ENCODE measurements at places on chromosomes 4 and X. TPM values are rescaled to one million over a fixed set of nuclear protein-coding genes. Genes with fewer than 3 reads are reported as not detected.
A peak's percentile ranks its signal among the peaks of the same experiment; 100 is the strongest.

GRCh38 chr4:10023806-10024205 is 2.5 kb upstream of the SLC2A9 start:
- H3K4me3 ChIP-seq, result no peak overlapping the region
- no peak overlapping the region for H3K27ac ChIP-seq
- H3K36me3 ChIP-seq, result no peaks in the 10 kb centered on the region
- no peaks in the 10 kb centered on the region for H3K27me3 ChIP-seq
- H3K4me1 ChIP-seq, result peaks cover 11% of the 10 kb centered on the region
- DNase-seq, result no peak

DNA sequence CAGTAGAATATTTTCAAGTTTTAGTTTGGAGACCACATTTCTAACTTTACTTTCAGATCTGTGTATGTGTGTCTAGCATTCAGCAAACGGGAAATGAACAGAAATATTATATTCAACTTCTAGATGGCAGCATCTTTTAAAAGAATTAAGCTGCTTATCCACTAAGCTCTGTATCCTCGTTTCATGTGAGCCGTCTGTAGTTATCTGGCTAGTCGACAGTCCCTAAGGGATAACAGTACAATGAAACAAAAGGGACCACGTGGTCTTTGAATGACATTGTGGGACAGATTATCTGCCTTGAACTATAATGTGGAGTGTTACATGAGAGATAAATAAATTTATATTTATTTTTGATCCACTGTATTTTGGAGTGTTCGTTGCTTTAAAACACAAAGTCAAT is 35.8 kb upstream of the PRSS12 start:
- H3K27ac ChIP-seq, result no peak overlapping the region
- no peak for DNase-seq
- no peaks in the 10 kb centered on the region for H3K36me3 ChIP-seq
- no peaks in the 10 kb centered on the region for H3K27me3 ChIP-seq
- no peak overlapping the region for H3K4me3 ChIP-seq
- H3K4me1 ChIP-seq, result no peaks in the 10 kb centered on the region

DNA sequence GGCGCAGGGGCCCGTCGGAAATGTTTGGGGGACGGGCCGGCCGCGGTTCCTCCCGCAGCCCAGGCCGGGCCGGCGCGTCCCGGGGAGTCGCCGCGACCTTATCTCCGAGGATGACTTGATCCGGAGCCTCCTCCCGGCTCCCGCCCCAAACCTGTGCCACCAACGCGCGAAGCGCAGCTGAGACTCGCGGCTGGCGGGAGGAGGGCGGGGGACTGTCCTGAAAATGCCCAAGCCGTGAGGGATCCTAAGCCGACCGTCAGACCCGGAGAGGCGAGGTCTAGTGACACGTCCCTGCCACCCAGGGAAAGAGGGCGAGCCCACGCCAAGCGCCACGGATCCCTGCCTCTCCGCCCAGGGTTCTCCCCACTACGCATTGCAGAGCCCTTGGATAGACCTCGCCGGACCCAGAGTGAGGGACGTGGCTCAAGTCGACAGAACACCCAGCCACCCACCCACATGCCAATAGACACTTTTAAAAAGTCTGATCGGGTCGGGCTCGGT is 26.9 kb downstream of the UTP14A start:
- DNase-seq, result no peak
- H3K4me1 ChIP-seq, result no peaks in the 10 kb centered on the region
- no peaks in the 10 kb centered on the region for H3K27me3 ChIP-seq

- H3K27me3 ChIP-seq, result no peaks in the 10 kb centered on the region
- H3K4me3 ChIP-seq, result no peak overlapping the region
- no peak overlapping the region for H3K27ac ChIP-seq
- peaks cover 18% of the 10 kb centered on the region for H3K36me3 ChIP-seq
- no peak for DNase-seq
- H3K4me1 ChIP-seq, result peaks cover 7% of the 10 kb centered on the region
Measured at GRCh38 chr4:77751764-77752163, 67.4 kb downstream of the CNOT6L start.

- no peaks in the 10 kb centered on the region for H3K36me3 ChIP-seq
- H3K27ac ChIP-seq, result no peak overlapping the region
- no peak overlapping the region for H3K4me3 ChIP-seq
- DNase-seq, result no peak
Measured at GRCh38 chr4:110869114-110869513, 246.2 kb upstream of the PITX2 start.

GRCh38 chr4:174244441-174244840 is 39.0 kb downstream of the FBXO8 start:
- H3K36me3 ChIP-seq, result no peaks in the 10 kb centered on the region
- H3K27ac ChIP-seq, result no peak overlapping the region
- no peaks in the 10 kb centered on the region for H3K27me3 ChIP-seq
- DNase-seq, result no peak
- H3K4me1 ChIP-seq, result no peaks in the 10 kb centered on the region

GRCh38 chr4:173267711-173268110 is 66.4 kb downstream of the HMGB2 start:
- H3K4me1 ChIP-seq, result peaks cover 27% of the 10 kb centered on the region
- H3K36me3 ChIP-seq, result no peaks in the 10 kb centered on the region
- no peak overlapping the region for H3K4me3 ChIP-seq
- no peak for DNase-seq
- H3K27me3 ChIP-seq, result no peaks in the 10 kb centered on the region

GRCh38 chr4:164802301-164802901 is 48.5 kb downstream of the SMIM31 start:
- no peak for DNase-seq
- H3K4me3 ChIP-seq, result no peak overlapping the region
- H3K36me3 ChIP-seq, result no peaks in the 10 kb centered on the region

DNA sequence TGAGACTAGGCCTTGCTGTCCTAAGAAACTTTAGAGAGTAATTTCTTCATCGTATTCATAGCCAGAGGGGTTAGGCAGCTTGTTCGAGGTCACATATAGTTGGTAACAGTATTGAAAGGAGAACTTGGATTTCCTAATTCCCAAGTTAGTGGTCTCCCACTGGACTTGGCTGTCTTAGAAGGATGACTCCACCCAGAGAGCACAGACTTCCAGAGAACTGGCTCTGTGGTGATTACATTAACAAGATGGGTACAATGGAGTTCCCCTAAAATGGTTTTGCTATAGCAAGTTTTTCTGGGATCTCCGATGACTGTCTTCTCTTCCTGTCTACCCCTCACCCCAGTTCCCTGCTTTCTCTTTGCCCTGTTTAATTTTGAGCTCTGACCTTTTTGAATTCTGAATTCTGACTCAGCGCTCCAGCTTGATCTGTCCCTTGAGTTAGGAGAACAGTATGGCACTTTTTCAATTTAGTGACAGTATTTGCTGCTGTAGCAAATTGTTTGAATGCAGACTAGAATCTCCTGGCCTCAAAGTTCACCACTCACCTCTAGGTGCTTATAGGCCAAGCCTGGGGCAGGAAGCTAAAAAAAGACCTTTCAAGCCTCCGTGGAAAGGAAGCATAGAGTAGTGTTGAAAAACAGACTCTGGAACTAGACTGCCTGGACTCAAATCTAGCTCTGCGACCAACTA is 6.9 kb downstream of the MSN start:
- peaks cover 3% of the 10 kb centered on the region for H3K36me3 ChIP-seq
- peak overlapping the region; percentile 67 for H3K27ac ChIP-seq
- peak overlapping the region; percentile 36 for H3K4me3 ChIP-seq
- H3K4me1 ChIP-seq, result peaks cover 90% of the 10 kb centered on the region
- no peaks in the 10 kb centered on the region for H3K27me3 ChIP-seq
- DNase-seq, result no peak

DNA sequence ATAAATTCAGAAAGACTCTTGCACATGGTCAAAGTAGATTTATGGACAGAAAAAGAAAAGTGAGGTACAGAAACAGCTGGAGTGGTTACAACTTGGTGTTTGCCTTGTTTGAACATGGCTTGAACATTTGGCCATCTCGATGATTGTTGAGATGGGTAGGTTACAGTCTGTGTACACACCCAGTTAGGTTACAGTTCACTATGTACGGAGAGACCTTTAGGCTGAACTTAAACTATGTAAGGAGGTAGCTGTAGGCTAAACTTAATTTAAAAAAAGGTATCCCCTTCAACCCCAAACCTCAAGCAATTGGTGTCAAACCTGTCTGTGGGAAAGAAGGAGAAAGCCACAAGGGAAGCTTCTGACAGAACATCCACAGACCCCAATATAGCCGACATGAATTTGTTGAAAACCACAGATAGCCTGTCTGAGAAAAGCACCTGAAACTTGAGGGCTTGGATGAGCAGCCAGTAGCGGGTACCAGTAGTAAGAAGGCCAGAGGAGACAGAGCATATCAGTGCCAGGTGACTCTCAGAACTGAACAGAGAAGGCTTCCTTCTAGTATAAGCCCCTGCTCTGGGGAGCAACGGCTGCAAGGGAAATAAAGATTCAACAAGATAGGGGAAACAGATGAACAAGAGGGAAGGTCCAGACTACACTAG is 247.9 kb upstream of the GALNTL6 start:
- no peaks in the 10 kb centered on the region for H3K4me1 ChIP-seq

DNA sequence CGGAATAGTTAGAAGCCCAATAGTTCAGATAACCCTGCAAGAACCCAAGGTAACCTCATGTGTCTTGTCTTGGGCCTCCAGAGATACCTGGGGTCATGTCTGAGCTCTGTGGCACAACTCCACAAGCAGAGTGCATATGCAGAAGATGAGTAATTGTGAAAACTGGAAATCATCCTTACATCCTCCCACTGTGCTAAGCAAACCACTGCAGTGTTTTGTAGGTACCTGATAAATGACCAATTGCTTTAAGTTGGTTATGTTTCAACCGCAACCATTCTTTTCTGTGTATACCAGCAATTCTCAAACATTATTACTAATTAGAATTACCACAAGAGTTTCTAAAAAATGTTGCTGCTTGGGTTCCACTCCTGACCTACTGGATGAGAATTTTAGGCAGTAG is 73.2 kb downstream of the CBLL2 start:
- no peak for DNase-seq
- H3K27me3 ChIP-seq, result no peaks in the 10 kb centered on the region
- no peak overlapping the region for H3K4me3 ChIP-seq
- H3K4me1 ChIP-seq, result no peaks in the 10 kb centered on the region
- no peaks in the 10 kb centered on the region for H3K36me3 ChIP-seq

- H3K27me3 ChIP-seq, result no peaks in the 10 kb centered on the region
- no peak overlapping the region for H3K27ac ChIP-seq
- H3K4me1 ChIP-seq, result no peaks in the 10 kb centered on the region
- no peak overlapping the region for H3K4me3 ChIP-seq
- no peak for DNase-seq
Measured at GRCh38 chr4:66991521-66991920, 553.8 kb downstream of the CENPC start.

- no peaks in the 10 kb centered on the region for H3K27me3 ChIP-seq
- H3K27ac ChIP-seq, result no peak overlapping the region
- peaks cover 7% of the 10 kb centered on the region for H3K4me1 ChIP-seq
- no peaks in the 10 kb centered on the region for H3K36me3 ChIP-seq
- DNase-seq, result peak; percentile 54
Measured at GRCh38 chrX:56281789-56282188, 49.6 kb downstream of the KLF8 start.

DNA sequence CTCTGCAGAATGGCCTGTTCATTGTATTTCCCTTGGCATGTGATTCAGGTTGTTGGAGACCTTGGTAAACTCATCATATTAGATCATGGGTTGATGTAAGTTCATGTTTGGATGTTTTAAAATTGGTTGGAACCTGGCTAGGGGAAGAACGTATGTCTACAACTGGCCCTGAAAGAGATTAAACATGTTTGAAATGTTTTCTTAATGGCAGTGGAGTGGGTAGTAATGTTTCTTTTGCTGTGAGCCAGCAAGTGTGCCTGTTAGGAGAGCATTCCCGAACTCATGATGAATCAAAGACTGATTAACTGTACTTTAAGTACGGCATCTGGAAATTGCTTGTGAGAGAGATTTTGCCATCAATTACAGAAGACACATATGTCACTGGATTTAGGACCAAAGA is 44.5 kb upstream of the SLC4A4 start:
- H3K4me3 ChIP-seq, result no peak overlapping the region
- no peaks in the 10 kb centered on the region for H3K27me3 ChIP-seq
- H3K4me1 ChIP-seq, result no peaks in the 10 kb centered on the region
- no peak overlapping the region for H3K27ac ChIP-seq
- no peak for DNase-seq

- no peak overlapping the region for H3K4me3 ChIP-seq
- H3K27me3 ChIP-seq, result no peaks in the 10 kb centered on the region
- no peak overlapping the region for H3K27ac ChIP-seq
- no peaks in the 10 kb centered on the region for H3K36me3 ChIP-seq
- H3K4me1 ChIP-seq, result no peaks in the 10 kb centered on the region
Measured at GRCh38 chr4:37431417-37431743, 186.8 kb downstream of the NWD2 start.

- DNase-seq, result no peak
- no peaks in the 10 kb centered on the region for H3K36me3 ChIP-seq
- H3K27ac ChIP-seq, result no peak overlapping the region
- no peaks in the 10 kb centered on the region for H3K27me3 ChIP-seq
- H3K4me1 ChIP-seq, result peaks cover 25% of the 10 kb centered on the region
- no peak overlapping the region for H3K4me3 ChIP-seq
Measured at GRCh38 chrX:124393238-124393637, 46.9 kb downstream of the SH2D1A start.

- H3K36me3 ChIP-seq, result no peaks in the 10 kb centered on the region
- peaks cover 33% of the 10 kb centered on the region for H3K4me1 ChIP-seq
- peak overlapping the region; percentile 98 for H3K4me3 ChIP-seq
- H3K27me3 ChIP-seq, result no peaks in the 10 kb centered on the region
- no peak for DNase-seq
Measured at GRCh38 chr4:163493643-163494359, 689 bp upstream of the TMA16 start.

DNA sequence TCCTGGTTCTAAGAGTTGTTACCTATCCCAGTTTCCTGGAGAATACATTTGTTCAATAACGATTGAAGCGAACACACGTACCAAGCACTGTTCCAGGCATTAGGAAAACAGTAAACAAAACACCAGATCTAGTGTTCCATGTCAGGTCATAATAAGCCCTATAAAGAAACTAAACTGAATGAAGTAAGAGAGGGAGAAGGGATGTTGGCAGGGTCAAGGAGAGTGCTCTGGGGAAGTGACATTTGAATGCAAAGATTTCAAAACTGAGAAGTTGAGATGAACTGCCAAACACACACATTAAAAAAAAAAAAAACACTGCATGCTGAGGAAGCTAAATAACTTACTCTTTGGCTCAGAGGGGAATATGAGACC is 14.4 kb upstream of the ENAM start:
- no peak for DNase-seq
- H3K4me3 ChIP-seq, result no peak overlapping the region
- H3K27me3 ChIP-seq, result peaks cover 5% of the 10 kb centered on the region
- no peak overlapping the region for H3K27ac ChIP-seq
- H3K36me3 ChIP-seq, result no peaks in the 10 kb centered on the region

DNA sequence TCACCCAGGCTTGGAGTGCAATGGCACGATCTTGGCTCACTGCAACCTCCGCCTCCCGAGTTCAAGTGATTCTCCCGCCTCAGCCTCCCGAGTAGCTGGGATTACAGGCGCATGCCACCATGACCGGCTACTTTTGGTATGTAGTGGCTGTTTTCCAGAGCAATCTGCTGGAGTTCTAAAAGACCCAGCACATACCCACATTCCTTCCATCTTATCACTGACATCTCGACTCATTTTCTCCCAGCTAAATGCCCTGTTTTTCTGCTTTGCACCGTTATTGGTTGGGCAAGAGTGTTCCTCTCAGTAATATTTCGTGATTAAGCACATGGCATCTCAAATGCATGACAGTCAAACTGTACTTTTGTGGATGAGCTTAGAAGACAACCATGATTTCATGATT is 53.7 kb downstream of the PRKX start:
- peaks cover 7% of the 10 kb centered on the region for H3K36me3 ChIP-seq
- H3K27ac ChIP-seq, result no peak overlapping the region
- no peaks in the 10 kb centered on the region for H3K4me1 ChIP-seq
- no peak for DNase-seq

The PSMD10 gene
- polyA plus RNA-seq, result 56.7 TPM

The CENPE gene
- polyA plus RNA-seq, result 0.77 TPM

The CFAP99 gene
- not detected for polyA plus RNA-seq

The TRIM60 gene
- polyA plus RNA-seq, result not detected

The PRDM5 gene
- 0.44 TPM for polyA plus RNA-seq

The C4orf36 gene
- not detected for polyA plus RNA-seq

The WDR44 gene
- polyA plus RNA-seq, result 7.6 TPM

The DOK7 gene
- 0.10 TPM for polyA plus RNA-seq
